ENCODE measurements at places on chromosomes 6 and 20.
A peak's percentile ranks its signal among the peaks of the same experiment; 100 is the strongest.

- no peak for DNase-seq
Observed at GRCh38 chr6:47303342-47303741, 6.4 kb downstream of the TNFRSF21 start.

- DNase-seq, result no peak
Observed at GRCh38 chr6:145895802-145896201, 68.4 kb downstream of the SHPRH start.

DNA sequence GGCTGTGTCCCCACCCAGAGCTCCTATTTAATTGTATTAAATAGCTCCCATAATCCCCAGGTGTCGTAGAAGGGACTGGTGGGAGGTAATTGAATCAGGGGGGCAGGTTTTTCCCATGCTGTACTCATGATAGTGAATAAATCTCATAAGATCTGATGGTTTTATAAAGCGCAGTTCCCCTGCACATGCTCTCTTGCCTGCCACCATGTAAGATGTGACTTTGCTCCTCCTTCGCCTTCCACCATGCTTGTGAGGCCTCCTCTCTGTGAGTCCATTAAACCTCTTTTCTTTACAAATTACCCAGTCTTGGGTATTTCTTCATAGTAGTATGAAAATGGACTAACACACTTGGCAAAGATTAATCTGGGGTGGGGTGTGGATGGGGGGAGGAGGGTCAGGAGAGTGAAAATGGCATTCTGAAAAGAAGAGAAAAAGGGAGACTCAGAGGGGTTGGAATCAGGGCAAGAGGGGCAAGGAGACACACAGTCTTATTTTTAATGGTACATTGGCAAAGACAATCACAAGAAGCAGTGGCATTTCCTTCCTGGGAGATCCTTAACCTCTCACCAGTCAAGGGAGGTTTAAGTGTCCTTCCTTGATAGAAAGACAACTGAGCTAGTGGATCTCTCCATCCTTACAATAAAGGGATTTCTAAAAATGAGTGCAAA lies 37.5 kb upstream of the NOX3 start:
- no peak for DNase-seq

DNA sequence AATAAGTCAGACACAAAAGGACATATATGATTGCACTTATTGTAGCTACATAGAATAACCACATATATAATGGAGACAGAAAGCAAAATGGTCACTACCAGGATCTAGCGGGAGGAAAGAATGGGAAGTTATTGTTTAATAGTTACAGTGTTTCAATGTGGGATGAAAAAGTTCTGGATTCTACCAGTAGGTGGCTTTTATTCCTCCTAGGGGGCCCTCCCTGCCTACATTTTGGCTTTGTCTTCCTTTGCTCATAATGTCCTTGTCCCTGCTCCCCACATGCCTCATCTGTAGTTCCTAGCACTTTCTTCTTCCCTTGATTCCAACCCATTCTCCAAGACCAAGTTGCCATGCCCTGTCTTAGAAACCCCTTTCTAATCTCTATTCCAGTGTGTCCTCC lies 16.3 kb downstream of the ZNF133 start:
- no peak for DNase-seq

GRCh38 chr6:87279196-87279595 lies 43.2 kb upstream of the SMIM8 start:
- DNase-seq, result no peak

DNA sequence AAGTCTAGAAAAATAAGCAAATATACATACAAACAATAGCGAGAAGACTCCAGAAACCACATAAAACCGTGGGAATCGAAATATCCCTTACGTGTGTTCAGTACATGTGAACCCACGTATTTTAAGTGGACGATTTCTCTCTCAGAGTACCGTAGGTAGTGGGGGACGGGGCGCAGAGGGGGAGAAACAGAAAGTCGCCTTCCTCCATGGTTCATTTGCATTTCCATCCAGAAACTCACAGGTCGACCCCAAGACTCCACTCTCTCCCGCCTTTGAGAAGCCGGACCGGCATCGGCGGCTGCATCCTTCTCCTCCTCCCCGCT lies 538 bp upstream of the ENPP1 start:
- no peak for DNase-seq

DNA sequence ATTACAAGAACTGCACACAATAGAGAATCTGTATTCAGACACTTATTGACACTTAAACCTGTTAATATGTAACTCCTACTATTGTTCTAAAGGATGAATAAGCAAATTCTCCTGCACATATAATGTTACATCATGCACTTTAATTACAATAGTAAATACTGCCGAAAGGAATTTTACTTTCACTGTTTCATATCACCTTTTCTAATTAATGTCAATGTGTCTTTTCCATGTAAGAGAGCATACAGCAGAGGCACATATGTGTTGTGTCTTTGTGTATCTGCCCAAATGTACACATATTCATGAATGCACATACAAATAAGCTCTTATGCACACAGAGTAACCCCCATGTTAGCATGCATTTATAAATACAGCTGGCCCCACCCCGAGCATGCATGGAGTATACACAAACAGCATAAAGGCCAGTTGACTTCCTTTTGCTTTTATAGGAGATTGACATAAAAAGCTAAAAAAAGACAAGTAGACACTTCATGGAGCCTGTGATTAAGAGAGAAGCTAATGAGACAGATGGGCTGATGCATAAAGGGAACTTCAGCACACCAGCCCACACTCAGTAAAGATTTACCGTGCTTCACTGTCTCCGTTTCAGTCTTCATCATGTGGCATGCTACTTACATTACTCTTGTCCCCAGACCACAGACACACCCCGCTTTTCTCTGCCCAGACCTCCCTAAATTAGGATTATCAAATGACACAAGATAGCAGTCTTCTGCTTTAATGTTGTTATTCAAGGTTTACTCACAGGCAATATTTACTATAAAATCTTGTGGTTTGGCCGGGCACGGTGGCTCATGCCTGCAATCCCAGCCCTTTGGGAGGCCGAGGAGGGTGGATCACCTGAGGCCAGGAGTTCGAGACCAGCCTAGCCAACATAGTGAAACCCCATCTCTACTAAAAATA lies 184.6 kb downstream of the ATXN1 start:
- no peak for DNase-seq

GRCh38 chr20:35434085-35435005 lies 3.7 kb downstream of the GDF5 start:
- DNase-seq, result no peak

- DNase-seq, result no peak
Observed at GRCh38 chr6:26205625-26206574, 118.7 kb downstream of the HFE start.

DNA sequence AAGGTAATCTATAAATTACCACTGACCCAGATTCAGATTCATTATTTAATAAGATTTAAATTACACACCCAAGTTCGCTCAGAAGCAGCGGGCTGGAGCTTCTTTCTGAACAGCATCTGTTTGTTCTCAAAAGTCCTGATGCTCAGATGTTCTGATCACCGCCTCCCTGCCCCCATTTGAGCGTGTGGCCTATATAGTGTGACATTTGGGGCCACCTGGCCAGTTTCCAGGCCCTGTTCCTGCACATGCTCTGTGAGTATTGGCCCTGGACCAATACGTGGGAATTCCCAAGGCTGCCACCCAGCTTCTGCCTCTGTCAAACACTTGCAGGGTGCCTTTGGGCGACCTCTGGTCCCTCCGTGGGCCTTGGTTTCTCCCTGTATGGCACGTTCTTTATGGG lies 228.8 kb downstream of the TFAP2C start:
- no peak for DNase-seq

- DNase-seq, result no peak
Observed at GRCh38 chr6:46353528-46353927, 137.7 kb downstream of the RCAN2 start.

DNA sequence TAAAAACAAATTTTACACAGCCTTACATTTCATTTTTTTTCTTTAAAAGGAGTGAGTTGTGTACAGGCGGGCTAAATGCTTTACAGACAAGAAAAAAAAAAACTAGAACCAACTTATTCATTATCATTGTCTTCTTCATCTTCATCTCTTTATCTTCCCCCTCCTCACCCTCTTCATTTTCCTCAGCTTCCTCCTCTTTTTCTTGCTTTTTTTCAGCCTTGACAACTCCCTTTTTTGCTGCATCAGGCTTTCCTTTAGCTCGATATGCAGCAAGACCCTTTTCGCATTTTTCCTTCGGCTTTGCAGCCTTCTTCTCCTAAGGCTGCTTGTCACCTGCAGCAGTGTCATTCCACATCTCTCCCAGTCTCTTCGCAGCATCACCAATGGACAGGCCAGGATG lies 86.9 kb upstream of the GCM1 start:
- no peak for DNase-seq

- DNase-seq, result no peak
Observed at GRCh38 chr6:110043366-110043994, 65.4 kb downstream of the GPR6 start.

DNA sequence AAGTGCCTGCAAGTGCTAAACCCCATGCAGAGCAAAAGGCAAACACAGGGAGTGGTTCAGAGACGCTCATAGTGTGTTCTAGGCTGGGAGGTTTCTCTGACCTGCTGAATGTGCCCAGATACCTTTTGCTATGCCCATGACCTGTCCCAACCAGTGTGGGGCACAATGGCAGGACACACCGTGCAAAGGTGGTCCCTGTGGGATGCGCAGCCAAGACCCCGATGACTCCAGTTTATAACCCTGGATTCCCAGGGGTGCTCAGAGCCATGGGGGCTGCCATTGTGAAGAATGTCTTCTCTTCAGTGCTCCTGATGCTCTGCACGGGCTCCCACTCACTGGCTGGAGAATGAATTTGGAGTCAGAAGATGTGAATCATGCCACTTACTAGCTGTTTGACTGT lies 2.2 kb upstream of the NINL start:
- DNase-seq, result no peak

GRCh38 chr6:163501439-163501838 lies 86.9 kb downstream of the QKI start:
- no peak for DNase-seq

DNA sequence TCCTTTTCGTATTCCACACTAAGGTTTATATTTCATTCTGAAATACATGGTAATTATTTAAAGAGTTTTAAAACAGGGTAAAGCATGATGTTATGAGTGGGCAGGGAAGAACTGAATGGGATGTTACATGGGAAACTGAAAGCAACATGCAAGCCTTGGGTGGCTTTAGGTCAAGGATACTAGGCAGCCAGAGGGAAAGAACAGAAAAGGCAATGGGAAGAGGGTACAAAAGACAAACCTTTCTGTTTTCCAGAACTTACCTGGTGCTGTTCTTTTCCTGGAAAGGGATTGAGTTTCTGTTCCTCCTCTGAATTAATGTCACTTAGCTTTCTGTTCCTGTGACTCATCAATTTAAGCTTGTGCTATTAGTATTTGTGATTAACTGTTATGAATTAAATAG lies 71.2 kb upstream of the SMIM8 start:
- no peak for DNase-seq

- DNase-seq, result no peak
Observed at GRCh38 chr6:16694781-16695578, 66.3 kb downstream of the ATXN1 start.

- no peak for DNase-seq
Observed at GRCh38 chr6:30162265-30163089, 869 bp upstream of the TRIM15 start.

GRCh38 chr20:61599541-61599992 lies 347.5 kb downstream of the CDH4 start:
- no peak for DNase-seq

DNA sequence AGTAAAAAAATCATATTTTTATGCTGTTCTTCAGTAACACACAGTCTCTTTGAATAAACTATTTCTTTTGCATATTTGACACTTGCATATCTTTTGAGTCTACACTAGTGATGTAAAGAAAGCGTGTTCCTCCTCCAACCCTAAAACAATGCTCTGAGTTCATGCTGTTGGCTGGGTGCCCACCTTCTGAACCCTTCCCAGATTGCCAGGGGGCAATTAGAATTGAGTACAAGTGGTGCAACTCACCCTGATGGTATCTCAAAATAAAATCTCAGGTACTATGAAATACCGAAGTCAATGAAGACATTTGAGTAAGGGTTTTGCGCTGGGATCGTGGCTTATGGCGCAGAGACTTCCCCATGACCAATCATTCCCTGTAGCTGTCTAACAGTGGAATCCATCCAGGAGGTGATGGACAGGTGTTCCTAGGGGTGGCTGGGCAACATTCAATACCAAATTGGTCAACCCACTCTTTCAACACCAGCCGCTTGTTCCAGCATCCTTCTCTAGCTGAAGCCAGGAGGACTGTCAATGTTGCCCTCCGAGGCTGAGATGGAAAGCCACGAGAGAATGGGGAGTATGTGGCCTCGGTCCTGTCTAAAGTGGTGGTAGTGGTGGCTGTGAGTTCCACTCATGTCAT lies 94.4 kb upstream of the ZNFX1 start:
- DNase-seq, result no peak

- no peak for DNase-seq
Observed at GRCh38 chr6:157223021-157223430, 100.3 kb downstream of the TMEM242 start.

GRCh38 chr6:56399672-56400263 lies 152.4 kb upstream of the COL21A1 start:
- DNase-seq, result no peak

GRCh38 chr20:61385296-61385695 lies 133.2 kb downstream of the CDH4 start:
- DNase-seq, result no peak

GRCh38 chr6:136643850-136644596 lies 93.8 kb upstream of the MAP7 start:
- peak; percentile 73 for DNase-seq

- no peak for DNase-seq
Observed at GRCh38 chr6:164753517-164753916, 555.9 kb downstream of the C6orf118 start.

- peak; percentile 33 for DNase-seq
Observed at GRCh38 chr6:2353412-2354137, 108.2 kb upstream of the GMDS start.

GRCh38 chr6:158255275-158255988 lies 56.8 kb upstream of the TULP4 start:
- DNase-seq, result no peak

- no peak for DNase-seq
Observed at GRCh38 chr20:51653226-51653625, 110.7 kb upstream of the NFATC2 start.

GRCh38 chr6:160160450-160160849 lies 38.8 kb downstream of the SLC22A1 start:
- no peak for DNase-seq

DNA sequence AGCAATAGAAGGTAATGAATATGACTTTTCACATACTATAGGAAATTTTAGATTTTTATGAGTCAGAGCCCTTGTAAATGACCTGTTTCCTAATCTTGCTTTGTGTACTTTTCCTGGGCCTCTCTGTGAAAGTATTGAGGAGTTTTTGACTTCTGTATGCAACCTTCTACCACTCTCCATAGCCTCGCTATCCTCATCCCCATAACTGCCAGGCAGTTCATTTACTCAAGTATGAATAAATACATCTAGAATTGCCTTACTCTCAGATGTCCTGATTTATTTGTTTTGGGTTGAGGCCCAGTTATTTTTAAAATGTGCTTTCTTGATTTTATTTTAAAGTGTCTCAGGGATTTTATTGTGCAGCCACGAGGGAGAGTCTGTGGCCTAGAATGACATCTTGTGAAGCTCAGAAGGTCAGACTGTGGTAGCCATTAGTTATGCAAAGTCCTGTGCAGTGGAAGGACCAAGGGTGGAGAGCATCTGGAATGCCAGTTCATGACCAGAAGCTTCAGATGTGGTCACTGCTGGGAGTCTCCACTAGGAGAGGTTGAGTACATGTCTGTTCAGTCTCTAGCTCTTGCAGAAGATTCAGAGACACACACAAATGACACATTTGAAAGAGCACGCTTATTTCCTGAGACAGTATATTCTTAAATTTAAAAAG lies 346.2 kb upstream of the IMPG1 start:
- no peak for DNase-seq

Data from activated gamma-delta T cell treated with Interleukin-2 at 50 U/mL for 16 hours (primary cell).